ENCODE measurements at places on chromosomes 5 and 9.

GRCh38 chr9:114496011-114496410 lies 9.3 kb downstream of the WHRN start:
- no peak for DNase-seq

DNA sequence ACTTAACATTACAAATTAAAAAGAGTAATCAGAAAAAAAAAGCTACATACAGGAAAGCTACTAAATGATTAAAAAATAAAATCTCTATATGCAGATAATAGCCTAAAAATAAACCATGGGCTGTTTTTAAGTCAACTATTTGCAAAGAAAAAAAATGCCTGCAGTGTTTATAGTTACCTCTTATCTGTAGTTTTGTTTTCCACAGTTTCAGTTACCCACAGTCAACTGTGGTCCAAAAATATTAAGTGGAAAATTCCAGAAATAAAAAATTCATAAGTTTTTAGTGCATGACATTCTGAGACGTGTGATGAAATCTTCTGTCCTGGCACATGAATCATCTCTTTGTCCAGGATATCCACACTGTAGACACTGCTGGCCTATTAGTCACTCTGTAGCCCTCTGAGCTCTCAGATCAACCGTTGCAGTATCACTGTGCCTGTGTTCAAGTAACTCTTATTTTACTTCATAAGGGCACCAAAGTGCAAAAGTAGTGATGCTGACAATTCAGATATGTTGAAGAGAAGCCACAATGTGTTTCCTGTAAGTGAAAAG lies 59.2 kb downstream of the PRELID2 start:
- DNase-seq = no peak

- no peak for DNase-seq
Measured at GRCh38 chr5:172558076-172558976, 82.7 kb upstream of the NEURL1B start.

GRCh38 chr5:122155546-122155945 lies 26.2 kb downstream of the ZNF474 start:
- DNase-seq = no peak

- no peak for DNase-seq
Measured at GRCh38 chr9:135726138-135726853, 24.3 kb downstream of the KCNT1 start.

- DNase-seq = no peak
Measured at GRCh38 chr5:57370376-57370775, 112.2 kb downstream of the ACTBL2 start.

DNA sequence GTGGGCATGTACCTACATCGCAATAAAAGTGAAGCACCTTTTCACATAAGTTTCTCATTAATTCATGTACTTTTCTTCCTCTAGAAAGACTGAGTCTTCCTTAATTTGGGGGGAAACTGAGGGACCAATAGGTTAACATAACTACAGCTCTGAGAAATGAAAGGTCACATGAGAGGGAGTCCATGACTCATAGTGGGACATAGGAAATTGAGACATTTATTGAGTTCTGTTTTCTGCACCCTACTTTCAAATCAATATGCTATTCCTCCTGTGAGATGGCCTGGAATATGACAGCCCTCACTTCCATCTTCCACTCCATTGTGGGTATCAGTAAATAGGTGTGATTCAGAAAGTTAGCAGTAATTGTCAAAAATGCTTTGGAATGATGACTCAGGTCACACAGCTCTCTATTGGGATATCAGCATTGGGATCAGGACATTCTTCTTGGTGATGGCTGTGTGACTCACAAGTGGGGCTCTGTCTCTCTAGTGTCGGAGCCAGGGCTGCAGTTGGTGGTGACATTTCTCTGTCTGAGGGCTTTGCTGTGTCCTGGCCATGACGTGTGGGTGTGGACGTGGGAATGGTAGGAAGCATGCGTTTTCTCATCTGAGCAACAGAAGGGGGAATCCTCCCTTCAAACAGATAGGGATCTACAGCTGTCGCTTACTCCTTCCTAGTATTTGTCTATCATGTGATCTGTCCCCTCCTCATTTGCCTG lies 125.0 kb downstream of the TRIO start:
- DNase-seq = no peak

DNA sequence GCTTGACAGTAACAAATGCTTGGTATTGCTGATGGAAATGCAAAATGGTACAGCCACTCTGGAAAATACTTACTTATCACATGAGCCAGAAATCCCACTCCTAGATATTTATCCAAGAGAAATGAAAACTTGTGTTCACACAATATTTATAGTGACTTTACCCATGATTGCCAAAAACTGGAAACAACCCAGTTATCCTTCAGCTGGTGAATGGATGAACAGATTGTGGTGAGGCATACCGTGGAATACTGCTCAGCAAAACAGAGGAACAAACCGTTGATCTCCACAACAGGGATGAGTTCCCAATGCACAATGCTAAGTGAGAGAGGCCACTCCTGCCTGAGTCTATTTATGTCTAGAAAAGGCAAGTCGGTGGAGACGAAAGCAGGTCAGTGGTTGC lies 40.5 kb upstream of the LRRC14B start:
- no peak for DNase-seq

DNA sequence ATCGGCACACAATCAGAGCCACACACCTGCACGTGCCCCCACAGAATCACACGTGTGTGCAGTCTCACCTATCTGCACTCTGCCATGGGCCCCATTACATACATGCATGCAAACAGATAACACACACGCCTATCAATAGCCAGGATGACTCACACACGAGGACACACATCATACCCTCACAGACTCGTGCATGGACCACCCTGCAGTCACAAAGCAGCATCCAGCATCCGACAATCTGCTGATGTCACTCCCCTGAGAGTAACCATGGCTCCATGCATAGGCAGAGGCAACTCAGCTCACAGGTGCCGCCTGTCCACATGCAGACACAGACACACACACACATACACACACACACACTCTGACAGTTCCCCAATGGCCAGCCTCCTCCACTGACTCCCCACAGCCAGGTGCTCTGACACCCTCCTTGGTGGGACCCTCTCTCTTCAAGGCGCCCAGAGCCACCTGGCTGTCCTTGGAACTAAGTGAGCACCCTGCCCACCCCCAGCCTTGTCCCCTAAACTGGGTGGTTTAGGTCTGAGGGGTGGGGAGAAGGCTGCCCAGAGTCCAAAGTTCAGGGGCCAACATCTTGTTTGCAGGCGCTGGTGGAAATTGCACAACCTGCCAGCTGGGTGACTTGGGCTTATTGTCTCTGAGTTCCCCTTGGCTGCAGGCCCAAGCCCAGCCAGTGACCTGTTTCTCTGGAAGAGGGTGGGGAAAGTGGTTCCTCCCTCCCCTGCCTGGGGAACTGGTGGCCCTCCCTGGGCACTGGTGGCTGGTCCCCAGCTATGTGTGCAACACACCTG lies 34.6 kb upstream of the NEK6 start:
- no peak for DNase-seq

DNA sequence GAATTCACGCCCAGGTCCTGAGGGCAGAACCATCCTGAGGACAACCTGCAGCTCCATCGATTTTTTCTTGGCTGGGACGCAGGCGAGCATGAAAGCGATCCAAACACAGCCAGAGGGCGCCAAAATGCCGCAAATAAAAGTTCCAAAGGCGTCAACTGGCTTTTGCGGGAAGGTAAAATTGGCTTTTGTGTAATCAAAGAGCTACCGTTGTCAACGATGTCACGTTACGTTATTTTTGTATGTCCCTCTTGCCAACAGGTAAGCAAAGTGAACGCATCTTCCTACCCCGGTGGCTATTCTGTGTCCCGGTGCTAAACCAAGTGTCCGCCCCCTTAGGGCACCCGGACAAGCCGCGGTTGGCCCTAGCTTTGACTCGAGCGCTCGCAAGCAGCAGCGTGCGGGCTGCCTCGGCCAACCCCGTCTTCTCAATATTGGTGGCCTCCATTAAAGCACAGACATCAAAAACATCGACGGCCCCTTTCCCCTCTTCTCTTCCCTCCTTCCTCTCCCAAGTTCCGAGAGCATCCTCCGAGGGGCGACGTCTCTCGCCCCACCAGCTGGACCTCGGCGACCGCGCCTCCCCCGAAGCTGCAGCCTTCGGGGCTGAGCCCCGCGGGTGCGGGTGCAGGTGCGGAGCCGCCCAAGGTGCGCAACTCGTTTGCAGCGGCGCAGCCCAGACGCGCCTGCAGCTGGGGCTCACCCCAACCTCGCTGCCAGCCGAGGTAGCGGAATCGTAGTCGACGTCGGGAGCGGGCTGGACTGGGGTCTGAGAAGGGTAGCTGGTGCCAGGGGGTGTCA lies 1.1 kb upstream of the BASP1 start:
- DNase-seq = peak; percentile 53

DNA sequence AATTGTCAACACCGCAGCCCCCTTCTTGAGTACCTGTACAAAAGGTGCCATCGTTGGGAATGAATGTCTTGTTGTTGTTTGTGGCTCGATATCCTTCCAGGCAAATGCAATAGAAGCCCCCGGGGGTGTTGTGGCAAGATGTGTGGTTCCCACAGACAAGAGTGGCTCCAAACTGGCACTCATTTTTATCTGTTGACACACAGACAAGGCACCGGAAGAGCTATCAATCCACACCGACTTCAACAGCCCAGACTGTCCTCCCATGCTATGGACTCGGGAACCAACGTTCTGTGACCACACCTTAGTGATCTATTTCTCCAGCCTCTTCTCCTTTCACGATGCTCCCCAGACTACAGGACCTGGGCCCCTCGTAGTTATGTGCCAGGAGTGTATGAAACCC lies 25.9 kb downstream of the SUSD1 start:
- DNase-seq = no peak

GRCh38 chr5:68464424-68464823 lies 248.9 kb downstream of the PIK3R1 start:
- DNase-seq = no peak

DNA sequence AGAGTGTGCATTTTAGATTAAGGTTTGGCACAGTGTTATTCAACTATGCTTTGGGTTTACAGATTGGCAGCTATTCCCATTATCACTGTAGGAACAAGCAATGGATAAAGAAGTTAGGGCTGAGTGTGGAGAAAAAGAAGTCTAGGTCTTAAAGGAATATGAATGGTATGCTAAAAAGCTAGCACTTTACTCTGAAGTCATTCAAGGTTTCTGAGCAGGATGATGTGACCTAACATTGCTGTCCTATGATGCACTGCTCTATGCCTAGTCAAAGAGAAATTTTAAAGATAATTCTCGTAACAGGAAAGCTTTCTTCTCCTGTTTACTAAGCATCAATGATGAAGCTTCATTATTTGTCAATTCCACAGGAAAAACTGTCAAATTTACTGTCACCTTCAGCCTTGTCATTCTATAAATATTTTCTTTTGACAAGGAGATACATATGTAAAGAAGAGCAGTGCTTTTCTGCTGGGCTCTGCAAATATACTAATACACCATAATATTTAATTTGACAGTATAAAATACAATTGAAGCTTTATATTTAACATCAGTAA lies 476.1 kb upstream of the PTPRD start:
- DNase-seq = no peak

- DNase-seq = no peak
Measured at GRCh38 chr5:51383131-51384121, at the start of gene ISL1. ISL1 (plus strand) TSS chr5:51383448; CDS start chr5:51383672, 224 bp downstream.

DNA sequence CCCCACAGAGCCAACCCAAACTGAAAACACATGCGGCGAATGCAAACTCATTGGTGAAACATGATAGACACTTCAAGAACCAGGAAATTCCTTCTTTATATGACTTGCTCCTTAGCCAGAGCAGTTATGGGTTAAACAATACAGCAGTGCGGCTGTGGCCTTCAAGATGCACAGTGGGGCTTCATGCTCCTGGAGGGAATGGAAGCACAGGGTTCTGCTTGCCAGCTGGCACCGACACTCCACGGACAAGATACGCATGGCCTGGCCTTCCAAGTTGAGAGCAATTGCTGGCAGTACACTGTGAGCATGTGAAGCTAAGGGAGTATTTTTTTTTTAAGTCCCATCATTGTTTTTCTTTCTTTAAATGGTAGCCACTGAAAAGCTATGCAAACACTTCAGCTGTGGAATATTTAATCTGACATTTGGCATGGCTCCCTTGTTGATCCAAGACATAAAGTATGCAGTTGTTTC lies 451.6 kb upstream of the CD180 start:
- no peak for DNase-seq

DNA sequence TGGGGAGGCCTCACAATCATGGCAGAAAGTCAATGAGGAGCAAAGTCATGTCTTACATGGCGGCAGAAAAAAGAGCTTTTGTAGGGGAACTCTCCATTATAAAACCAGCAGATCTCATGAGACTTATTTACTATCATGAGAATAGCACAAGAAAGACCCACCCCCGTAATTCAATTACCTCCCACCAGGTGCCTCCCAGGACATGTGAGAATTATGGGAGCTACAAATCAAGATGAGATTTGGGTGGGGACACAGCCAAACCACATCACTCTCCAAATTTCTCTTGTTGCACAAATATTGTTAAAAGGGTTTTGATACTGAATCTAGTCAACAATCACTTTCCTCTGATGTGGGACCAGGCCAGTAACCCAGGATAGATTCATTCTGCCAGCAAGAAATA lies 1176.1 kb downstream of the CDH9 start:
- no peak for DNase-seq

- no peak for DNase-seq
Measured at GRCh38 chr9:127567730-127568617, 44.1 kb upstream of the STXBP1 start.

DNA sequence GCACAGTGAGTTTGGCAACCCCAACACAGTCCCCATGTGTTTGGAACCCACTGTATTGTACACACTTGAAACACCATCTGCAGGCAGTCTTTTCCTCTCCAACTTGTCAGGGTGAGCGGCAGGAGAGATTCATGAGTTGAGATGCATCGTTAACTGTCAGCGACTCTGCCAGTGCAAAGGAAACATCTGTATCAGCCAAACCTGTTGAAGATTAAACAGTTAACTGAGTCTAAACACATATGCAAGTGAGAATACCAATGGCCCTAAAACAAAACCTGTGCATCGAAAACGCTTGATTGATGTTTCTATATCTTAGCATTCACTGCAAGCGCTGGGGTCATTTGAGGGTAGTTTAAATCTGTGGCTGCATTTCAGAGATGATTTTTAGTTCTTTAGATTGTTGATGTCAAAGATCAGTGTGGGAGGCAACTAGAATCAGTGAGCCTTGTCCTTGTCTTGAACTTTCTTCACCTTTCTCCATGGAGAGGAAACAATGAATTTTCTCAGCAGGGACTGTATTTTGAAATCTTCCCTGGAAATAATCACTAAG lies 41.3 kb upstream of the PAM start:
- no peak for DNase-seq

DNA sequence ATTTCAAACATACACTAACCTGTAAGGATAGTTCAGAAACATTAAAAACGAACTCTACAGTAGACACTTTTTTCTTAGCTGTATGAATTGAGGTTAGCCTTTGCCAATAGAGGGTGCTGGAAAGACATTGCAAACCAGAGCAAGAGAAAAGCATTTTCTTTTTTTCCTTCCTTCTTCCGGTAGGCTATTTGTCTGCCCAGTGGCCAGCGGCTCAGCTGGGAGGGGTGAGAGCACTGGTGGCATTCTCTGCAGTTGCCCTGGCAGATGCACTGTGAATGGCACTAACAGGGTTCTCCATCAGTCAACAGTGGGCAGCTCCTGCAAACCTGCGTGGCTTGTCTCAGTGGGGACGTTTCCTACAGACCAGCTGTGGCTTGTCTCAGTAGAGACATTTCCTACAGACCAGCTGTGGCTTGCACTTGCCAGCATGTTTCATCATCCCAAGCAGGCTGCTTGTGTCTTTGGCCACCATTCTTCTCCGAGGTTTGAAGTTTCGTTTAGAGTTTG lies 984.5 kb upstream of the CDH18 start:
- DNase-seq = no peak

Measured in naive thymus-derived CD4-positive, alpha-beta T cell (primary cell).